ENCODE measurements at places on chromosomes 7 and 10.
A peak's percentile ranks its signal among the peaks of the same experiment; 100 is the strongest.

DNA sequence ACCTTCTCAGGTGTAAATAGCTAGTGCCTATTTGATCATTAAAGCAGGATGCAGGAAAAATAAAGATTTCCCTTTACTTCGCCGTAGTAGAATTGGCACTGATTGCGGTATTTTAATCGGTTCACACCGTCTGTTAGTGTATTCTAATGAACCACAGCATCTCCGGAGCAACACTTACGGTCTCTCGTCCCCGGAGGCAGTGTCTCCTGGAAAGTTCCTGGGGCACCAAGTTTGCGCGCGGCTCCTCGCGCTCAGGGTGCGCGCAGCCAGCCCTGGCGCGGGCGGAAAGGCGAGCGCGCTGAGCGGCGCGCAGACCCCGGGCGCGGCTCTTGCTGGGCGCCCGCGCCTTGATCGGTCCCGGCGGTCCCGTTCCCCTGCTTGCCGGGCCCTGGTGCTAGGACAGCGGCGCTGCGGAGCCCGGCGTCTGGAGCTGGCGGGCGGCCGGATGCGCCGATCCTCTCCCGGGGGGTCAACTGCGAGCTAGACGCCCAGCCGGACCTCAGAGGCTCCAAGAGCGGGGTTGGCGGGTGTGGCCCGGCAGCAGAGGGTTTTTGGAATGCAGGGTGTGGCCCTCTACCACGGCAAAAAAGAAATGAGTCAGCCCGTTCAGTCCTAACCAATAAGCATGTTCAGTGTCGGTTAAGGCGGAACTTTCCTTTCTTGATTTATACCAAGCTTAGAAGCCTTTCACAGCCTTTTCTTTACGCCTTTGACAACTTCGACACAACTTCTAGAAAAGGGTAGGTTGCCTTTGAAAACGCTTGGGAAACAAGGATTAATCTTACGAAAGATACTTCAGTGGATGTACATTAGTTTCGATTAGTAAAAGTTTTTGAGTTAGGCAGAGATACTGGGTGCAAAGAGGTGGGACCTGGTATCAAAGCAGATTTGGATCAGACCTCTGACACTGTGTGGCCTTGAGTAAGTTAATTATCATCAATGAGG, 166.8 kb upstream of the ASAH2 start:
- DNase-seq, result peak; percentile 88

DNA sequence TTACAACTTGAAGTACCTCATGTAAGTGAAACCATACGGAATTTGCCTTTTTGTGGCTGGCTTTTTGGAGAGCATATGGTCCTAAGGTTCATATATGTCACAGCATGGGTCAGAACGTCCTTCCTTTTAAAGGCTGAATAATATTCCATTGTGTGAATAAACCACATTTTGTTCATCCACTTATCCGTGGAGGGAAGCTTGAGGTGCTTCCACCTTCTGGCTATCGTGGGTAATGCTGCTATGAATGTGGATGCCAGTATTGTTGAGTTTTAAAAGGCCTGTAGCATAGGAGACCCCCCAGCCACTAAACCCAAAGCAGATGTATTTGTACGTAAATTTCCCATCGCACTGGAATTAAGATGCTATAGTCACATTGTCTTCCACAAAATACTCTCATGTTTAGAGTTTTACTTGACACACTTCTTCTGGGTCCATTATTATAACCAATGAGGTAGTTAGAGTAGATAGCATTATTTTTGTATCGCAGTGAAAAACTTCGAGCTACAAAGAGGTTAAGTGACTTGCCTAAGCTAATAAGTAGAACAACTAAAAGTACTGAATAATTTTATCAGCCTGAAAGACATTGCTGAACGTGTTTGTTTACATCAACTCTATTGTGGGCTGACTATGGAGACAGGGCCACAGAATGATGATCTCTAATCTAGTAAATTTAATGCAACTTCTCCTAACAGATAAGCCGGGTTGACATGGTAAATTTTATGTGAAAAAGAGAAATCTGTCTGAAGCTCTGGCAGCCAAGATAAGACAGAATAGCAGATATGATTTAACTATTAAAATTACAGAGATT, 183.0 kb upstream of the CTBP2 start:
- DNase-seq, result no peak

GRCh38 chr7:27551803-27552400, 110.8 kb downstream of the HIBADH start:
- DNase-seq, result no peak

DNA sequence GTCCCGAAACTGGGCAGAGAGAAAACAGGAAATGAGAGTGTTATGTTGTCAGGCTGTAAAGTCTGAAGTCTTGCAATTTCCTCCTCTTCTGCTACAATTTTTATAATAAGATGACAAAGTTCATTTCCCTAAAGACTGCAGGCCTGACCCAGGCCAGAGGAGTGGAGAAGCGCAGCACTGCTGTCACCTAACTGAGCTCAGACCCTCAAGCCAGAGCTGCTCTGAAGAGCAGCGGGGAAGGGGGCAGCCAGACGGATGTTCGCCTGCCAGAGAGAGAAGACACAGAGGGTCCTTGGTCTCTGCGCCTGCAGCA, 12.6 kb upstream of the AOAH start:
- DNase-seq, result peak; percentile 68

- no peak for DNase-seq
Observed at GRCh38 chr10:93993782-93994437, at the start of gene PLCE1. Gene PLCE1 (plus strand): TSS chr10:93993931. CDS start chr10:94031047, 37,116 bp downstream.

- DNase-seq, result no peak
Observed at GRCh38 chr7:14023342-14023741, 33.9 kb upstream of the ETV1 start.
